Activated CD4-positive, alpha-beta T cell treated with anti-CD3 and anti-CD28 coated beads, Interleukin-2, amount 50 U/mL, for 16 hours (primary cell): ENCODE measurements at places on chromosomes 7 and 10.

GRCh38 chr10:17073725-17074540, 55.7 kb downstream of the CUBN start:
- DNase-seq, result no peak

DNA sequence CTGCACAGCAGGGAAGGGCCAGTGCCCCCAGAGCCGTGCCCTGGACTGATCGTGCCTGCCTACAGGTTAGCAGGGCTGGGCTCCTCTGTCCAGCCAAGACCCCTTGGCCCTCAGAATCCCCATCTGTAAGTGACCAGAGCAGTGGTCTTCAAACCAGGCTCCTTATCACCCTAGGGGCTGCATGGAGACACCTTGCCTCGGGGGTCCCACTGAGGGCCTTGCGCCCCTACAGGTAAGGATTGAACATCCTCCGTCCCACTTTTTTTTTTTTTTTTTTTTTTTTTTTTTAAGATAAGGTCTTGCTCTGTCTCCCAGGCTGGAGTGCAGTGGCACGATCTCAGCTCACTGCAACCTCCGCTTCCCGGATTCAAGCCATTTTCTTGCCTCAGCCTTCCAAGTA, 32.6 kb upstream of the RADIL start:
- no peak for DNase-seq

- DNase-seq, result no peak
Observed at GRCh38 chr7:36916116-36916515, 191.8 kb upstream of the AOAH start.

DNA sequence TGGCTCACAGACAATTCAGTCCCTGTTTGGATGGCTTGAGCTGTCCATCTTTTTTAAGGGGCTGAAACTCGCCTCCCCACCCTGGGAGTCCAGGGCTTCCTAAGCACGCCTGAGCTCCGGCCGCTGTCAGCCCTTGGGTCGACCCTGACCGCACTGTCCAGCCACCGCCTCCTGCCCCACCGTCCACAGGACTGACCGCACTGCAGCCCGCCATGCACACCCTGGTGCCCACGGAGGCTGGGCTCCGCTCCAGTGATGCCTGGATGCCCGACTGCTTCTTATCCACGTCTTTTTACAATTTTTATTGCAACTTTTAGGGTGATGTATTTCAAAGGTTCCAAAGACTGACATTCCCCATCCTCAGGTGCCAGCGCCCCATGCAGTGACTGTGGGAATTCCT, 39.4 kb upstream of the FOXL3 start:
- no peak for DNase-seq
